ENCODE measurements at places on chromosomes 12 and 14. TPM values are rescaled to one million over a fixed set of nuclear protein-coding genes. Genes with fewer than 3 reads are reported as not detected.

DNA sequence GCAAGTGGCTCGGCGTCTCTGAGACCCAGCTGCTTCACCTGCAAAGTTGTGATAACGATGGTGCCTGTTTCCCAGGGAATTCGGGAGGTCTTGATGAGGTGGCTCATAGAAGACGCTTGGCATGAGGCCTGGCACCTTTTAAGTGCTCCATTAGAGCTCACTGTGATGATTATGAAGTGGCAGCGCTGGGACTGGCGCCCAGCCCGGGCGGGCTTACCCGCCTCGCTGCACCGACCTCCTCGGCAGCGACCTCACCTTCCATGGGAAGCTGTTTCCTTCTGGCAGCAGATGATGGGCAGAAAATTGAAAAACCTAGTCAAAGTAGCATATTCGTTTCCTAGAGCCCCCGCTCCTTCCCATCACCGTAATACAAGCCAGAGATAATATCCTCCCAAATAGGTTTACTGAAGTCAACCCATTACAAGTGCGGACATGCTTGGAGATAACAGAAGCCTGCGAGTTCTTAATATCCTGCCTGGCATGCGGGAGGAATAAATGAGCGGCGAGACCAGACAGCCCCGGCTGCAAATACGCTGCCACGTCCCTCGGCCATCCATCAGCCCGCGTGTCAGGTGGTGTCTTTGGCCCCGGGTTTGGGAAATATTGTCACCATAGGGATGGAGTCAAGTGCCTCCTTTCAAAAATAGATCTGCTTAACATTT is 35.2 kb upstream of the DLK1 start:
- H3K27ac ChIP-seq, result no peak overlapping the region
- H3K27me3 ChIP-seq, result peaks cover 41% of the 10 kb centered on the region
- H3K4me3 ChIP-seq, result no peak overlapping the region
- H3K4me1 ChIP-seq, result peaks cover 27% of the 10 kb centered on the region
- H3K36me3 ChIP-seq, result no peaks in the 10 kb centered on the region
- DNase-seq, result no peak

- H3K4me1 ChIP-seq, result peaks cover 13% of the 10 kb centered on the region
- no peaks in the 10 kb centered on the region for H3K36me3 ChIP-seq
- H3K27ac ChIP-seq, result no peak overlapping the region
- DNase-seq, result no peak
- no peak overlapping the region for H3K4me3 ChIP-seq
These were observed 22.3 kb downstream of the CRADD start for GRCh38 chr12:93699271-93700145.

DNA sequence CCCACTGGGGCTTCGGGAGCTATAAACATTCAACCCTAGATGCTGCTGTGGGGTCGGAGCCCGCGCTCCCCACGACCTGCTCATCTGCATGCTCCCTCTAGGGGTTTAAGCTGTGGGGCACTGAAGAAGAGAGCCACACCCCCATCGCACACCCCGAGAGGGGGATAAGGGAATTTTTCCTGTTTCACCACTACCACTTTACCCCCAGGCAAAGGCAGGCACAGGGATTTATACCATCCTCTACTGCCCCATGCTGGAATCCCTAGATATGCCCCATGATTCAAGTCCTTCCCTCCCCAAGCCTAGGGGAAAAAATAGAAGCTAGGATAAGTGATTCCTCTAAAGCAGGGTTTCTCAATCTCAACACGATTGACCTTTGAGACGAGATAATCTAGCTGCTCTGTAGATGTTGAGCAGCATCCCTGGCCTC is 59.9 kb upstream of the CCDC60 start:
- H3K4me1 ChIP-seq, result no peaks in the 10 kb centered on the region
- peaks cover 2% of the 10 kb centered on the region for H3K27me3 ChIP-seq
- no peak overlapping the region for H3K27ac ChIP-seq
- H3K4me3 ChIP-seq, result no peak overlapping the region
- no peaks in the 10 kb centered on the region for H3K36me3 ChIP-seq
- DNase-seq, result no peak

The EFS gene
- total RNA-seq, result 65.3 TPM

GRCh38 chr12:63918800-63919300 is 74.3 kb downstream of the SRGAP1 start:
- no peak overlapping the region for H3K4me3 ChIP-seq
- no peaks in the 10 kb centered on the region for H3K36me3 ChIP-seq
- H3K4me1 ChIP-seq, result peaks cover 39% of the 10 kb centered on the region
